HEK293T (cell line): ENCODE measurements at places on chromosomes 6 and 20.

DNA sequence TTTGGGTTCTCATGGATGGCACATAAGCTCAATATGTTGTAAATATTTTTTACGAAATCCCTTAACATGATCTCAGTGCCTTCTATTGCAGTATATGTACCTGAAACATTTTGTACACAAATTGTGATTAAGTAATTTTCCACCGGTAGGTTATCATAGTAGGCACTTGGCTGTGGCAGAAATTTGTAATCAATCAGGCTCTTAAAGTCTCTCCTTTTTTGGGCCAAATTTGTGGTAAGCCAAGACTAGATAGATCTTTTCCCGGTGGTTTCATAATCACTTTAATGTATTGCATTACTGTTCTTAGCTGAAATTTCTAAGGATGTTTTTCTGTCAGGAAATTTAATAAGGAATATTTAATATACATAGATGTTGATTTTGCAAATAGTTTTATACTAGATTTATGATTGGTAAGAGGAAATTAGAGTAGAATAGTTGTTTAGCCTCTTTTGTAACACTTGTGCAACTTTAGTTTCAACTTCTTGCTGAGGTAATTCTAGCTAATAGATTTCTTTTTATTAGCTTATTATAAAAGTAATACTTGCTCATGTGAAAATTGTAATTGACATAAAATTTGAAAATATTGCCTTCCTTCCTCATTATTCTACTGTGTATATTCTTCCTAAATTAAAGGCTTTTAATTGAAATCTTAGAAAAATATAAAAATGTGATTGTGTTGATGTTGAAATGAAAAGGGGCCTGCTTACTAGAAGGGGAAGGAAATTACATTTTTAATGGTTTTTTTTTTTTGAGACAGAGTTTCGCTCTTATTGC is 3.2 kb downstream of the PCMT1 start:
- DNase-seq: no peak

DNA sequence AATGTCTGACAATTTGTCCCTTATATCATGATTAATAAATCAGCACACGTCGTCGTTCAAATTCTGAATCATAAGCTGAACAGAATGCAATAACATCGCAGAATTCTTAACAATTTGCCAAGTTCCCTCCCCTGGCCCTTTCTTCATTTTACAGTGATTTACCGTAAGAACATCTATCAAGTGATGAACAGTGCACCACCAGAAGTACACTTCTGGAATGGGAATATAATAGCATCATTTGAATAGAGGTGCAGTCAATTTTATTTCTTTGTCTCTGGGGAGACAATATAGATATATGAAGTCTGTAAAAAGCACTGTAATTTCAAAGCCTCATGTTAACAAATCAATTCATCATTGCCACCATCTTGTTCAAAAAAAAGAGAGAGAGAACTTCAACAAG is 145.1 kb upstream of the SMLR1 start:
- DNase-seq: no peak

GRCh38 chr20:37649017-37649416 is 44.8 kb upstream of the CTNNBL1 start:
- DNase-seq: no peak

DNA sequence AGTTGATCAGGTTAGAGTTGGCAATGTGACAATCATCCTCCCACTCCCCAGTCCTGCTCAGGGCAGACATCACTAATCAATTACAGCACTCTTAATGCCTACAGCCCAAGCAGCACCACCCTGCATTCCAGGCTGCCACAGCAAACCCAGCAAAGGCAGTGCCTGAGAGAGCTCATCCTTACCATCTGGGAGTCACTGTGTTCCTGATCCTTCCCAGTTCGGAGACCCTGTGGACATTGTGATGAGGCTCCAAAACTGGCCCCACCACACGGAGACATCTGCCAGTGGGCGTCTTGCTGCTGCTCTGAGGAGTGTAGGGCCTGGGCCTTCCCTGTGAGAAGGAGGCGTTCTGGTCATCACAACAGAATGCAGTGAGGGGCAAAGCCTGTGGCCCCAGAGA is 216.5 kb upstream of the CST7 start:
- no peak for DNase-seq

DNA sequence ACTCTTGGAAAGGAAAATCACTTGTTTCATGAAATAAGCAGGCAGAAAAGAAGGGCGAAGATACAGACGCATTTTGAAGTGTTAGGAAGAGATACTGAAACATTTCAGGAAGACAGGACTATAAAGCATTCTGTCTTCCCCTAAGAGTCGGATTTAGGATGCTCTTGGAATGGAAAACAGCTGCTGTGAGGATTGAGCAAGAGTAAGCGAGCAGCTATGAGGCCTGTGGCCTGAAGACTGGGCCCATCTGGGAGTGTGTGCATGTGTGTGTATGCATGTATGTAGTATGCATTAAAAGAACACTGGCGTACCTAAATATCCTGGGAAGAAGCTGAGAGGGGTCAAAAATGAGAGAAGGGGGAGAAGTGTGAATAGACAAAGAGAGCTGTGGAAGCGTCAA is 83.6 kb downstream of the SIM1 start:
- no peak for DNase-seq

DNA sequence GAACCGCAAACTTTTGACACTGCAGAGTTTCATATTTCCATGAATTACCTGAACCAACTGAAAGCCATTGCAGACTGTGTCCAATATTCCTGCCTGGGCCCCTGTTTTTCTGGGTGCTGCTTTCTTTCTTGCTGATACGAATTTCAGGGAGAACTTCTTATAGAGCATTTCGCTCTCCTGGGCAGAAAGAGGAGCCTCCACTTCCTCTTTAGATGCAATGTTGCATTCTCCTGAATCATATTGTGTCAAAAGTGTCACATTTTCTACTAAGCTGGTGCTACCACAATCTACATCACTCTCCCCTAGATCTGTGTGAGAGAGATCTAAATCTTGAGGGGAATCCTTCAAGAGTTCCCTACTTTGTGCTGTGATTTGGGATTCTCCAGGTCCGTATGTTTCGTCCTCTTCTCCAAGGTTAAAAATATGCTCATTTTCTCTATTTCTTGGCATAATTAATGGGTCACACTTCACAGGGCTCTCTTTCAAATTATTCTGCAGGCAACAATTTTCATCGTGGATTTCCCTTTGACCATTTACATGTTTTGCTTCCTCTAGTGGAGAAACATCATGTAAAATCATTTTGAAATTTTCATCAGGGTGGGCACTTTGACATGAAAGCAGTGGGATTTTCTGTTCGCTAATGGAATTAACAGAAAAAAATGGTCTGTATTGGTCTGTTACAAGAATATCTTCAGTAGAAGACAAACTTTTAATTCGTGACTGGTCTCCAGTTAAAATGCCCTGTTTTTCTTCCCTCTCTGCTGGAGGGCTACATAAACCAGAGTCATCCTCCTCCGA is 102.3 kb downstream of the DST start:
- DNase-seq: no peak

GRCh38 chr6:82362878-82363427 is 664 bp upstream of the TPBG start:
- no peak for DNase-seq

DNA sequence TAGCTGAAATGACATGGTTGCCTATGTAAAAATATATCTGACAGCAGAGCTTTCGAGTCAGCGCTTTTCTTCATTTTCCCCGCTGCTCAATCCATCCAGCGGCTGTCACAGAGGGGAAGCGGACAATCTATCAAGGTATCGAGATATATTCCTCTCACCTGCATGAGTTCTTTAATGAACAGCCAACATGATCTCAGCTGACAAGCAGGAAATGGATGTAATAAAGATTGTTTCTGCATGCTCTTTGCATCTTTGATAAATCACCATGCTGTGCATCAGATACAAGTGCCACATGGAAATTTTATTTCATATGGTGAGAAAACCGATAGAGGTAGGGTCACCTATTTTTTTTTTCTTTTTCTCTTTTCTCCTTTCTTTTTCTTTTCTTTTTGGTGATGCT is 602.3 kb upstream of the MMS22L start:
- no peak for DNase-seq

GRCh38 chr6:165045631-165046030 is 263.8 kb downstream of the C6orf118 start:
- no peak for DNase-seq

GRCh38 chr6:140979642-140980091 is 1153.1 kb upstream of the GJE1 start:
- DNase-seq: no peak

- DNase-seq: no peak
Observed at GRCh38 chr6:14832427-14832826, 413.4 kb upstream of the JARID2 start.

- DNase-seq: no peak
Observed at GRCh38 chr6:131377112-131377705, 195.8 kb upstream of the ARG1 start.

- no peak for DNase-seq
Observed at GRCh38 chr6:111662072-111662793, 56.6 kb upstream of the TRAF3IP2 start.

GRCh38 chr6:77015350-77015749 is 447.9 kb downstream of the HTR1B start:
- DNase-seq: no peak

- no peak for DNase-seq
Observed at GRCh38 chr6:40899684-40900155, 139.3 kb downstream of the UNC5CL start.

DNA sequence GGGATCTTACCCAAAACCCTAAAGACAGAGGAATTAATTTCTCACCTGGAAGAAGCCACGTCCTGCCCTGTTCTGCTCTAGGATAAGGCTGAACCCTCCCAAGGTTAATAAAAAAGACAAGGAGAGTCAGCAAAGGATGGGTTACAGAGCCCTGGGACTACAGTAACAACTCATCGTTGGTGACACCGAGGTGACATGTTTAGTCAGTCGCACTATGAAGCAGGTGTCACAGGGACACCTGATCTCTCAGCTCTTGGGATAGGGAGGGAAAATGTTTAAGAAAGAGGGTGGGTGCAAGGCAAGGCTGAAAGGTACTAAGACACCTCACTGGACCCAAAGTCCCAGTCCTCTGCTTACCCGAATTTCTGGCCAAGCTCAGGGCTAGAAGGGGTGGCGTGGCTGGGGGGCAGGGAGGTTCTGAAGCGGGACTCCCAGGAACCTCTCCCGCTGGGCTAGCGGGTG is 562 bp downstream of the MOCS1 start:
- no peak for DNase-seq

DNA sequence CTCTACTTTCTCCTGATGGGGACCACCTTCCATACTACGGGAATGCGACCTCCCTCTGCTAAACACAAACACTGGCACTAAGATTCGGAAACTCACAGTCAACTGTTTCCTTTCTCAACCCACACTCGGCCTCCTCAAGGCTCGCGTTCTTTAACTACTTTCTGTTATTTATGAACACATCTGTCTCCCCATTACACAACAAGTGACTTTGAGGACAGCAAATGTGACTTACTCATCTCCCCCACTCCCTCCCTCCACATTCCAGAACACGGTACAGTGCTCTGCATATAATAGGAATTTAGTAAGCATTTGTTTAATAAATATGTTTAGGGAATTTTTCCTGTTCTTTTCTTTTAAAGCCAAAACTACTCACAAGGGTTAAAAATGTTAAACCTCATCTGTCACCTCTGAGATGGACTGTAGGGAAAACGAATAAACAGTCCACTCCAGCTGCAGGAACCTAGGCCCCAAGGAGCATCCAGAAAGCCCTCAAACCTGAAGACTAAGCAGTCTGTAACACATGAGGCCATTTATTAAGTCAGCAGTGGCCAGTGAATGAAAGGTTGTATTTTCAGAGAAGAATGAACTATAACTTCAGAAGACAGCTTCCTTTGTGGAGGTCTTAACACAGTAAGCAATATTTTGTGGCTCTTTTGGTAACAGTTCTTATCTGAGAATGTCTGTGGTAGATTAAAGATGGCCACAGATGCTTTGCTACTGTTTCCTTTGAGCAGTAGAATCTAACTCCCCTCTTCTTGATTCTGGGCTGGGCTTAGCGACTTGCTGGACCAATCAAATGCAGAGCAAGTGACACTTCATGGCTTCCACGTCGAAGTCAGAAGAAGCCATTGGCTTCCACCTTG is 209.6 kb upstream of the DTNBP1 start:
- DNase-seq: no peak

DNA sequence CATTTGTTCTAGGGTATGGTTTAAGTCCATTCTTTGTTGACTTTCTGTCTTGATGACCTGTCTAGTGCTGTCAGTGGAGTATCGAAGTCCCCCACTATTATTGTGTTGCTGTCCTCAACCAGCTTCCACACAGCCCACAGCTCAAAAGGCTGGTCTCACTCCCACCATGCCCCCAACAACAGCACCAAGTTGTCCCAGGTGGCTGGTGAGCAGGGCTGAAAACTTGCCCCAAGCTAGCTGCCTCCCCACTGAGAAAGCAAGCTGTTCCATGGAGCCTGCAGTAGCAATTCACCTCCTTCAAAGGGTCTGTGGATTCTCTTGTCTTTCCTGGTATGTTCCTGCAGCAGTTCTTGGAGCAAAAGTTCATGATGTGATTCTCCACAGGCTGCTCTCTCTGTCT is 221.0 kb downstream of the SYNDIG1 start:
- DNase-seq: no peak

DNA sequence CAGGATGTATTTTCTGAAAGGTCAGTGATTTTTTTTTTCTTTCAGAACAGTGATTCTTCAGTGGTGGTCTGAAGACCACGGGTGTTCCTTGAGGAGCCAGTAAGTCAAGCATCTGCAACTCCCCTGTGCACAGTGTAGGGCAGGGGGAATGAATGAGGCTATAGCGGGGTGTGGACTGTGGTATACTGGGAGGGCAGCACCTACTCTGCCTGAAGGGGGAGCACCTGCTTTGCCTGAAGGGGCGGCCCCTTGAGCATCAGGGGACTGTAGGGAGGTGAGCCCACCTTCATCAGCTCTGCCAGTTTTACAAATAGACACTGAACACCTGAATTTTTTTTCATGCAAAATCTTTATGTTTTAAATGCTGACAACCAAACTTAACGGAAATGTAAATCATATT is 77.5 kb upstream of the RIPOR2 start:
- no peak for DNase-seq

DNA sequence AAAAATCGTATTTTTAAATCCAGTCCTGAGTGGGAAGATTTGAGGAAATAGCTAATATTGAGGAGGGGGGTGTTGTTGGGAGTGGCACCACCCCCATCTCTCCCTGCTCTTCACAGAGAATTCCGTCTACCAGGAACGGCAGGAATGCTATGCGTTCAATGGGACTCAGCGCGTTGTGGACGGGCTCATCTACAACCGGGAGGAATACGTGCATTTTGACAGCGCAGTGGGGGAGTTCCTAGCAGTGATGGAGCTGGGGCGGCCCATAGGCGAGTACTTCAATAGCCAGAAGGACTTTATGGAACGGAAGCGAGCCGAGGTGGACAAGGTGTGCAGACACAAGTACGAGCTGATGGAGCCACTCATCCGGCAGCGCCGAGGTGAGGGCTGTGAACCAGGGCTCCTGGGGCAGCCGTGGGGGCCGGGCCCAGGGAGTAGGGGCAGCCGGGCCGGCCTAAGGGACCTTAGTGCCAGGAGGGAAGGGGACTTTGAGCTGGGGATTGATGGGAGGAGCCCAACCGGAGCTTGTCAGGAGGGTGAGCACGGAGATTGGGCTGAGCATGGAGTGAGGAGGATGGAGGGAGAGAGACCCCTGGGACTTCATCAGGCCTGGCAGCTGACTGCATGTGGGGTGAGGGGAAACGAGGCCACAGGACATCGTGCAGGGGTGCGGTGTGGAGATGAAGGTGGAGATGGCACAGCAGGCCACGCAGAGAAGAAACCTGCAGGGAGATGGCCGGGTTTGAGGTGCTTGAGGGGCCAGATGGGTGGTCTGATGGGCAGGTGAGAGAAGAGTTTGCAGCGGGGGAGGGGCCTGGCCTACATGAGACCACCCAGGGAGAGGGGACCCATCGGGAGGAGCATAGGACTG is 41.3 kb downstream of the HLA-DPB1 start:
- no peak for DNase-seq

- DNase-seq: no peak
Observed at GRCh38 chr20:64191002-64191401, 26.8 kb downstream of the MYT1 start.
